Stimulated activated effector memory CD8-positive, alpha-beta T cell treated with anti-CD3 and anti-CD28 coated beads, Interleukin-12 subunit alpha, Interleukin-12 subunit beta, amount 100 ng/mL, for 72 hours (primary cell): ENCODE measurements at places on chromosomes 12 and 14.

DNA sequence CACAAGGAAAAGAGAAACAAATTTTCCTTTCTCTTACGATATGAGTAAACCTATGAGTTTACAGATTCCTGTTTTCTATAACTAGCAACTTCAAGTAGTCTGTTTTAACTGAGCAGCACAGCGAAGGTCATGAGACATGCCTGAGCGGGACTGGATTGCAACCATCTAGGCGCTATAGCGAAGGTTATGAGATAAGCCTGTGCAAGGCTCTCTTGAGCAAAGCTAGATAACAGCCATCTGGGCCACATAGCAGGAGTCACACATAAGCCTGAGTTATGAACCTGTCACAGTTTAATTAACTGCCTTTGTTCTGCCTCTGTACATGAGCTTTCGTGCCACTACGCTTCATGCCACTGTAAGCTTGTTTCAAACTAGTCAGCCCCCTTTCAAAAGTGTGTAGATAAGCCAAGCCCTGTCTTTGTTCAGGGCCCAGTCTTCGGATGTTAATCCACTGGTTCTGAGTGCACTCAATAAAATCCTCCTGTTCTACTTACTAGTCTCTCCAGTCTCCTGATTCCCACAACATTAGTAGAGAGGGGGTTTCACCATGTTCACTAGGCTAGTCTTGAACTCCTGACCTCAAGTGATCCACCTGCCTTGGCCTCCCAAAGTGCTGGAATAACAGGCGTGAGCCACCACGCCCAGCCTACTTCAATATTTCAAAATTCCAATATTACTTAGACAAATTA, 47.1 kb downstream of the SEC23A start:
- DNase-seq = no peak

DNA sequence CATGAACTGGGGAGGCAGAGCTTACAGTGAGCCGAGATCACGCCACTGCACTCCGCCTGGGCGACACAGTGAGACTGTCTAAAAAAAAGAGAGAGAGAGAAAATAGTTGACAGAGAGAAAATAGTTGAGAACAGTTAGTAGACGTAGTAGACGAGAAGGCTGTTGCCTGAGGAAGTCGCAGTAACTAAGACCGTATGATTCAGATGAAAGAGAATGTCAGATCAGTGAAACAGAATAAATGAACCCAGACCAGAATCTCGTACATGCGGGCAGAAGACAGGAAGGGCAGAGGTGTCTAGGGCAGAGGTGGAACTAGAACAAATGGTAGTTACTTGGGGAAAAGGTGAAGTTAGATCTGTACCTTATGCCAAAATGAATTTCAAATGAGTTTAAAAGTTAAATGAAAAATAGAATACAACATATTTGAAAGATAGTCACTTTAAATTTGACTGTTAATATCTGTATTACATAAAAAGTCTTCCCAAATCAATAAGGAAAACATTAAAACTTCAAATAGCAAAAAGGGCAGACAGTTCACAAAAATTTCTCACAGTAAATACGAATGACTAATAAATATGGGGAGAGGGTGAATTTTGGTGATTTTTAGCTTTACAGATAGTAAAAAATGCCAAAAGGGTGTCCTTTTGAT, 17.7 kb downstream of the MDM2 start:
- peak; percentile 42 for DNase-seq

DNA sequence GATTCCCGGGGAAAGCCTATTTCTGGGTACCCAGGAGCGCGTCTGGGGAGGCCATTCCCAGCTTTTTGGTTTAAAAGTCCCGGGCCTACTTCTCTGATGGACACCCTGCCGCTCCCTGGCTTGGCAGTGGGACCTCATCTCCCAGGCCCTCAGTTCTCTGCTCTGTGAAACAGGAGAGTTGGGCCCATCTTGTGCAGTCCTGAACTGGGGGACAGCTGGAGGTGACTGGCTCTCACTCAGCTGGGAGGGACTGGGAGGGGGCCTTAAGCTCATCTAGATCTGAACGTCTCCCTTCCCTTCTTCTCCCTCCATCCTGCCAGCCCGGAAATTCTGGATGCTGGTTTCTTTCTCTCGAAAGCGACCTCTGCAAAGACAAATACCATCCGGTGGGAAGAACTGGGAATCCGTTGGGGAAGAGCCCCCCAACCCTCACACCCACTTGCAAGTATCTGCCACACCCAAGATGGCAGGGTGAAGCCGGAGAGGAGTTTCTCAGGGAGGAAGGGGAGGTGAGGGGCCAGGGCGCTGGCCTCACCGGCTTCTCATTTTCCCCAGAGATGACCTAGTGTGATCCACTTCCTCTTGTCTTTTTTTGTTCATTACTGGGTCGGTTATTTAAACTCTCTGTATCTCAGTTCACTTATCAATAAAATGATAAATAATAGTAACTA, 1.4 kb downstream of the RIN3 start:
- DNase-seq = no peak

GRCh38 chr14:59354666-59355065, 110.5 kb downstream of the GPR135 start:
- no peak for DNase-seq

- DNase-seq = no peak
These were observed 14.8 kb upstream of the EDDM3A start for GRCh38 chr14:20730891-20731290.

GRCh38 chr12:76927170-76927784, 48.5 kb upstream of the CSRP2 start:
- DNase-seq = no peak

- peak; percentile 48 for DNase-seq
These were observed 22.4 kb upstream of the SERPINA6 start for GRCh38 chr14:94345344-94346064.

DNA sequence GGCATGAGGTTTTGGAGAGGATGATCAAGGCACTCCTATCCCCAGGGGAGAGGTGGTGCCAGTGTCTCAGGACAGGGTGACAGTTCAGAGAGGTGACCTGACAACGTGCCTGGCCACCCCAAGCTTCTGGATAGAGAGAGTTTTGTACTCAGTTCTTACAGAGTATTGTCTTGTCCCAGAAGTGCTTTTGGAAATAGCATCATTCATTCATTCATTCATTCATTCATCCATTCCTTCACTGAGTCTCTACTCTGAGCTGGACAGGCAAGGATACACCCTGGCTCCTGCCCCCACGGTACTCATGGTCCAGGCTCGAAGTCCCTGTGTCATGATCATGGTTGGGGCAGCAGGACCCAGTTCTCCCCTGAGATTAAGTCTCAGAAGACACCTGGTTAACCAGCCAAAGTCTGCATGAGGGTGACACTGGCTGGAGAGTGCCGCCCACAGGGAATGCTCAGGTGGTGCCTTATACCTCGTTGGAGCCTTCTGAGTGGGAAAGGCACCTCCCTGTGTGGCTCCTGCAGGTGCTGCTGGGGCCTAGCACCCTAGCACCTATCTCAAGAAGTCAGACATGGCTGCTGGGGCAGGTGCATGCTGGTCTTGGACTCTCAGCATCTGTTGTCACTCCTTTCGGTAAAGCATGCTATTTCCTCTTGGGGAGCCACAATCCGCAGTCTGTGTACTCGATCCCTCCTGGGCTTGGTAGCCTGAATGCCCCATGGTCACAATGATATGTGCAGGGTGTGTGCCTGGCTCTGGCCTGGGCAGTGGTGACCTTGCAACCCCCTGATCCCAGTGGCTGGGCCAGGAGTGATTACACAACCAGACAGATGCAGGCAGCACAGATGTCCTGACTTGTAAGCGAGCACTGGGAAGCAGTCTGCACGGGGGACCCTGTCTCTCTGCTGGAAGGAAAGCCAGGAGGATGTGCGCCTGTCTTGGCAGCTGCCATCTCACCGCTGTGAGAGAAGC, 57.8 kb downstream of the C14orf132 start:
- no peak for DNase-seq

- no peak for DNase-seq
These were observed 141.2 kb downstream of the SYNE2 start for GRCh38 chr14:63993992-63994391.

GRCh38 chr12:98544751-98545150, 29.4 kb downstream of the TMPO start:
- no peak for DNase-seq

DNA sequence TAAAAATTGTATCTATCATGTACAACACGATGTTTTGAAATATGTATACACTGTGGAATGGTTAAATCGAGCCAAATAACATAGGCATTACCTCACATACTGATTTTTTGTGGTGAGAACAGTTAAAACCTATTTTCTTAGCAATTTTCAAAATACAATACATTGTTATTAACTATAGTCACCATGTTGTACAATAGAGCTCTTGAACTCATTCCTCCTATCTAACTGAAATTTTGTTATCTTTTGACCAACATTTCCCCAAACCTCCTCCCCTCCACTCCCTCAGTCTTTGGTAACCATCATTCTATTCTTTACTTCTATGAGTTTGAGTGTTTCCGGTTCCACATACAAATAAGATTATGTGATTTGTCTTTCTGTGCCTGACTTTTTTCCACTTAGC, 6.8 kb upstream of the SLC38A2 start:
- DNase-seq = no peak

DNA sequence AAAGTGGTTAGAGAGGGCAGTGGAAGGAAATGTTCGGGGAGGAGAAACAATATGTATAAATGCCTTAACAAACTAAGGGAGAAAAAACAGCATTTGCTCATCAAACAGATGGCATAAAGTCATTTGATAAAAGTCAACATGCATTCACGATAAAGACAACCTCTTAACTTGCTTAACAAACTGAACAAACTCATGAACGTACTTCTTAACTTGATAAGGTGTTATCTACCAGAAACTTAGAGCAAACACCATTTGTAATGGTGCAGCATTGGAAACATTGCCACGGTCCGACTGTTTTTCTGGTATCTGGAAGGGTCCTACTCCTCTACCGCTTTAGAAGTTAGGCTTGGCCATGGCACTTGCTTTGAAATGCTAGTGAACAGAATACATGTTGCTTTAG, 4.2 kb upstream of the RPS6KL1 start:
- no peak for DNase-seq

DNA sequence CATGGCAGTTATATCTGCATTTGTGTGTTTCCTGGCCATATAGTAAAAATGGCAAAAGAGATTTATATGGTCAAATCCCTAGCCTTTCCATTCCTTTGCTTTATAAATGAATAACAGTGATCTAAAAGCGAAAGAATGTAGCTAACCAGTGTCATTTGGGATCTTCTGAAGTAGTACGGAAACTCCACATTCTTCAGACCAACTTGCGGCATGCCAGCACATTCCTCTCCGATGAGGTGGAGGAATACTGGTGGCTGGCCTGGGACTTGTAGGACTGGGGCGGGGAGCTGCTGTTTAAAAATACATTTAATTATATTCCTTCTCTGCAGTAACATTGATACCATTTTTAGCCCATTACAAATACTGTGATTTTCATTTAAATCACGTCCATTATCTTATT, 85.3 kb downstream of the SAMD4A start:
- DNase-seq = no peak

GRCh38 chr12:122795807-122796206, 21.4 kb downstream of the CCDC62 start:
- DNase-seq = no peak
